Heart right ventricle (tissue), 16 donors: ENCODE measurements at places on chromosomes 12 and 14.

GRCh38 chr12:4960030-4960429 lies 50.3 kb downstream of the KCNA1 start:
- peak; percentile 16 for DNase-seq

DNA sequence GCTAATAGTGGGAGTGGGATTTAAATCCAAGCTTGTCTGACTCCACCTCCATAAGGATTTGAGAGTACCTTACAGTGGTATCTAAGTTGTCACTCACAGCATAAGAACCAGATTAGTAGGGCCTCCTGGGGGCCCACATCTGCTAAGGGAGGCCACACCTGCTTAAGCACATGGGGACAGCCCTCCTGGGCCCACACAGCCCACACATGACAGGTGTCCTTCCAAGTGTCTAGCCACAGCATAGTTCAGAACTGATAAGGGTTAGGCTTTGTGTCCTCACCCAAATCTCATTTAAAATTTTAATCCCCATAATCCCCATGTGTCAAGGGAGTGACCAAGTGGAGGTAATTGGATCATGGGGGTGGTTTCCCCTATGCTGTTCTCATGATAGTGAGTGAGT lies 186.0 kb upstream of the HMGA2 start:
- no peak for DNase-seq

DNA sequence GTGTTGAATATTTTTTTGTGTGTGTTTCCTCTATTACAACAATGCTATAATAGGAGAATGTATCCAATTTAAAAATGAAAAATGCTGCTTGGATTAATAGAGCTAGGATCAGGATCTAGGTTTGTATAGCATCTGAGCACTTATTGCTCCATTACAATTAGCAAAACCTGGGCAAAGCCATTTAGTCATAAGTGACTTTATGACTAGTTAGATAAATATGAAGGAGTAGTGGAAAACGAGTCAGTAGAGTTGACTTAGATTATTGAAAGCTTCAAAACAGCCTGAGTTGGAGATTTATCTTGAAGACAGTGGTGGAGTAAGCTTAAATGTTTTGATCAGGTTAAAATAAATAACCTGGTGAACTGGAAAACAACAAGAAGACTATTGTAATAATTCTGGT lies 2.8 kb downstream of the MED21 start:
- no peak for DNase-seq

DNA sequence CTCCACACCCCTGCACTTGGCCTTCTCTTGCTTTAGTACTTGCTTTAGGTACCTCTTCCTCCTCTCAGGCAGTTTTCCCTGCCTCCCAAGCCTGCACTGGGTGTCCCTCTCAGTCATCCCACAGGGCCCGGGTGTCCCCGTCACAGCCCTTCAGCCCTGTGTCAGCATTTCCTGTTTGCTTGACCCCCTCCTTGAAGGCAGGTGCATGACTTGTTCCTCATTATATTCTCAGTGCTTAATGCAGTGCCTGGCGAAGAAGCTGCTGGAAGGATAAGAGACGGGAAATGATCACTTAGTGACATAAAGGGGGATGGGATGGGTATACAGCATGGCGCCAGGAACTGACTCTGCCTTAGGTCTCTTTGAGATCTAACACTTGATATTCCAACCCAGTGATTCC lies 61.5 kb downstream of the IQSEC3 start:
- DNase-seq = no peak
